ENCODE measurements at places on chromosomes 11 and 22.

GRCh38 chr22:50313021-50313420, 5.6 kb upstream of the PLXNB2 start:
- DNase-seq: no peak

DNA sequence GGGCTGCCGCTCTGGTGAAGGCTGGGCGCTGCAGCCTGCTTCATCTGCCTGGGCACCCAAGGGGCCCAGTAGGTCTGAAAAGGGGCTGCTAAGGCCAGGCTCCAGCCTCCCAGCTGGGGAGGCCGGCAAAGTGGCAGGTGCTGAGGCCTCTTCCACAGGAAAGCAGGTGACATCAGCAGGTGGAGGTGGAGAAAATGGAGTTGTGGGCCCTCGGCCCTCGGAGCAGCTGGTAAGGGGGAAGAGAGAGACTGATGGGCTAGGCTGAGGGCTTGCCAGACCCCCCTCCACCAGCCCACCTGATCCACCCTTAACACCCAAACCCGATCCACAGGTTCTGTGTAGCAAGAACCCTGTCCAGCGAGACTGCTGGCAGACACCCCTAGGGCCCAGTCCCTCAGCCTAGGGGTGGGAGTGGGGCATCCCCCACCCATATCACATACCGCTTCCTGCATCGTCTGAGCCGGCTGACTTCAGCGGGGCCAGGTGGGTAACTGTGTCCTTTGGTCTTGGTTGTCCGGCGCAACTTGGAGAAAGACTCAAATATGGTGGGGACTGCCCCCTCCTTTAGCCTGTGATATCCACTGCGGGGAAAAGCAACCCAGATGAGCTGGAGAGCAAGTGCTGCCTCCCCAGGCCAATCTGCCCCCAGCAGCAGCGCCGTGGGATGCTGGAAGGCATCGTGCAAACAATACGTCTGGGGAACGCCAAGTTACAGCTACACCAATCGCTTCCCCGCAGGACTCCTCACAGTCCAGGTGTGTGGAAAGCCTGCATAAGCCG, 1.5 kb downstream of the THAP7 start:
- DNase-seq: no peak

- peak; percentile 17 for DNase-seq
Measured at GRCh38 chr22:45164270-45165088, 754 bp downstream of the NUP50 start.

DNA sequence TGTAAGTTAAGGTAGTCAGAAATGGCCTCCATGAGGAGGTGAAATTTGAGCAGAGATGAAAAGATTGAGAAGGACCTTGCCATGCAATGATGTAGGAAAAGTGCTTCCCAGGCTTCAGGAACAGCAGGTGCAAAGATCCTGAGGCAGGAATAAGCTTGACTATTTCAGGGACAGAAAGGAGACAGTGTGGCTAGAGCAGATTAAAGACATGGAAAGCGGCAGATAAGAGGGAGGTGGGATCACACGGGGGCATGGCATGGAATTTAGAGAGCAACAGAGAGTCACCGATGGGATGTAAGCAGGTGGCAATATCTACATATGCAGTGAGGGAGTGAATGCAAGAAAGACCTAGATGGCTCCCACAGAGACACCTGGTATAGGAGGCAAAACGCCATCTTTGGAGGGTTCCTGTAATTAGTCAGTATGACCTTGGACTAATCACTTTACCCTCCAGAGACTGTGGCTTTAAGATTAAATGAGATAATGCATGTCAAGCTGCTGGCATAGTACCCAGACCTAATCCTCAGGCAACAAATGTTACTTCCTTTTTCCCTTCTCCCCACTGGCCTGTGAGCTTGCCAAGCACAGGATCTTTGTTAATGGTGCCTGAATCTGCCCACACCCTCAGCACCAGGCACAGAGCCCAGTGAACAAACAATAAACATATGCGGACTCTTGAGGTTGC, 24.6 kb upstream of the ACER3 start:
- DNase-seq: no peak

DNA sequence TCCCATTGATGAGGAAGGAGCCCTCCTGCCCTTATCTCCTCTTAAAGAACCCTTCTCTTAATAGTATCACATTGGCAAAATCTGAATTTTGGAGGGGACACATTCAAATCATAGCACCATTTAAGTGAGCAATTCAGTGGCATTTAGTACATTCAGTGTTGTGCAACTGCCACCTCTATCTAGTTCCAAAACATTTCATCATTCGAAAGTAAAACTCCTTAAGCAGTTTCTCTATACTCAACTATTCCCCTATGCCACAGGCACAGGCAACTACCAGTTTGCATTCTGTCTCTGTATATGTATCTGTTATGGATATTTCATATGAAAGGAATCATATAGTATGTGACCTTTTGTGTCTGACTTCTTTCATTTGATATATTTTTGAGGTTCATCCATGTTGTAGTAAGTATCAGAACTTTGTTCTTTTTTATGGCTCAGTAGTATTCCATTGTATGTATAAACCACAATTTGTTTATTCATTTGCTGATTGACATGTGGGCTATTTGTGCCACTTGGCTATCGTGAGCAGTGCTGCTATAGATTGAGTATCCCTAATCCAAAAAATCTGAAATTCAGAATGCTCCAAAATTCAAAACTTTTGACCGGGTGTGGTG, 22.9 kb downstream of the FAR1 start:
- DNase-seq: no peak

- no peak for DNase-seq
Measured at GRCh38 chr11:45037434-45038005, 86.8 kb upstream of the TP53I11 start.

- DNase-seq: no peak
Measured at GRCh38 chr22:49229483-49230193, 598.0 kb downstream of the BRD1 start.

DNA sequence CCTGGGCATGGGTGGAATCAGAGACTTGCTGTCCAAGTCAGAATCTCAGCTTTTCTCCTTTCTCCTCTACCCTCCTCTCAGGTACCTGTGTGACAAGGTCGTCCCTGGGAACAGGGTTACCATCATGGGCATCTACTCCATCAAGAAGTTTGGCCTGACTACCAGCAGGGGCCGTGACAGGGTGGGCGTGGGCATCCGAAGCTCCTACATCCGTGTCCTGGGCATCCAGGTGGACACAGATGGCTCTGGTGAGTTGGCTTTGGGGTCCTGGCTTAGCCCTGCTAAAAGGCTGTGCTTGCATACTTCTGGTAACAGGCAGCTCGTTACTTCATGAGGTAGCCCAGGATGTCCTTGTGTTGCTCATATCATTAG, 10.7 kb downstream of the MCM5 start:
- DNase-seq: no peak

GRCh38 chr11:124799348-124800225, 619 bp downstream of the MSANTD2 start:
- peak; percentile 17 for DNase-seq

DNA sequence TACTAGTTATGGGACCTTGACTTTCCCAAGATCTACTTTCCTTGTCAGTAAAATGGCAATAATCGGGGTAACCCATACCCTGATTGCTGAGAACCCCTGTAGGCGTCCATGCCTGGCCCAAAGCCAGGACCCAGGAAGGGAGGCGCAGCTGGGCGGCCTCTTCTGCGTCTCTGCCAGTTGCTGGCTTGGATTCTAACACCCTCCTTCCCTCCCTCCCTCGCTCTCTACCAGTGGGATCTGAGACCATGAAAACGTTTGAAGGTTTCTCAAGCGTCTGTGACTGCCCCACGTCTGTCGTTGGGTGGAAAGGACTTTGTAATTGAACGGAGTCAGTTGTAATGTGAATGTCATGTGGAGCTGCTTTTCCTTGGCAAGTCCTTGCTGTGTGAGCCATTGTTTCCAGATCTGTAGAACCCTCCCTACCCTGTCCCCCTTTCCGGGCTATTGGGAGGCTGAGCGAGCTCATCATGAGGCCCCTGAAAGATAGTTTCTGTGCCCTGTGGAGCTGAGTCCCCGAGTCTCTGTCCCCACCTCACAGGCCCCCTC, 47.8 kb downstream of the PARVB start:
- DNase-seq: no peak

- no peak for DNase-seq
Measured at GRCh38 chr11:68338051-68338780, 25.8 kb downstream of the LRP5 start.

DNA sequence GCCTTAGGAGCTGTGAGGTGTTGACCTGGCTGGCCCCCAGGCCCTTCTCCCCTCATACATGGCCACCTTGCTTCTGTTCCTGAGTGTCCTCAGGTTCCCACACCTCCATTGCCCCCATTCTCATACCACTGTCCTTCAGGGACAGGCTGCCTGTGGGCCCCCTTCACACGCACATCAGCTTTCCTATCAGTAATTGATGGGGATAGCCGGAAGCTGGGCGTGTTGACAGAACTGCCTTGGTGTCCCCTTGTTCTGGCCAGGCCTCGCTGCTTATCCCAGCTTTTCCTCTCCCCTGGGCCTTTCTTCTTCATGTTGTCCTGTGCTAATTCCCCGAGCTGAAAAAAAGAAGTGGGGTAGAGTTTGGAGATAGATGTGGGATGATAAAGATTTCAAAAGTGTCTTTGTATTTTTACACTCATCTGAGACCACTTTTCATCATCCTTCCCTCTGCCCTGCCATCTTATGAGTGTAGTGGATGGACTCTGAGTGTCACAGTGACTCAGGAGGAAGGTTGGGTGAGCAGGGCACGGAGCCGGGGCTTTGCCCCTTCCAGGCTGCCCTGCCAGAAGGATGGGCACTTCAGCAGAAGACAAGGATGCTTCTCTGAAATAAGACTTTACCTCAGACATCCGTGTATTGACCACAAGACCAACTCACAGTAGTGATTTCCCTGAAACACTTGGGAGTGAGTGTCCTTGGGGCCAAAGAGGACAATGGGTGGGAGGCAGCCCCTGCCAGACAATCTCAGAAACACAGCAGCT, 42.8 kb downstream of the MED15 start:
- no peak for DNase-seq

- no peak for DNase-seq
Measured at GRCh38 chr11:120972621-120973020, 51.3 kb upstream of the TBCEL start.

DNA sequence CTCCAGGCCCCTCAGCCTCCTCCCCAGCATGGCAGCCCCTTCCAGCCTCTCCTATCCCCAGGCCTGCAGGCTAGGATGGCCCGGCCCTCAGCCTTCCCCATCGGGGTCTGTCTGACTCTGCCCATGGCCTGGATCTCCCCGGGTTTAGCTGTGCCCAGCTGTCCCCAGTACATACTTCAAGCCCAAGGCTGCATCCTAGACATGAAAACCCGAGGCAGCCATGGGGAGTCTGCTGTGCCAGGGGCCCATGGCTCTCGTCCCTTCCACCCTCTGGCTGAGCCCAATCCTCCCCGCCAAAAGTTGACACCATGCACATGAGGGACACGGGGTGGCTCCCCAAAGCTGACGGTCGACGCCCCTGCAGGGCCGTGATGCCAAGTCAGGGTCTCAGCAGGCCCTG, 22.2 kb upstream of the FADD start:
- DNase-seq: no peak

- DNase-seq: no peak
Measured at GRCh38 chr11:119583585-119583984, 145.4 kb downstream of the NECTIN1 start.

GRCh38 chr11:87255589-87255988, 217.9 kb downstream of the TMEM135 start:
- DNase-seq: no peak

DNA sequence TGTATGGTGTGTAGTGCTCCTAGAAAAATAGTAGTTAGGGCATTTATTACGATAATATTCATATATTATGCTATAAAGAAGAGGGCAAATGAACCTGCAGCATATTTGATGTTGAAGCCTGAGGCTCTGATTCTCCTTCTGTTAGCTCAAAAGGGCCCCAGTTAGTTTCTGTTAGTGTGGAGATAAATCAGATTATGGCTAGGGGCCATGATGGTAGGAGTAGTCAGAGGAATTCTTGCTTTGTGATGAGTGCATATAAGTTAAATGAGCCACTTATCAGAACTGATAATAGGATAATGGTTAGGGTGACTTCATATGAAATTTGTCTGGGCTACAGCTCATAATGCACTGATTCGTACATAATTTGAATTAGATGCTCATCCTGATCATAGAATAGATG, 298.4 kb downstream of the DYNC2H1 start:
- no peak for DNase-seq

DNA sequence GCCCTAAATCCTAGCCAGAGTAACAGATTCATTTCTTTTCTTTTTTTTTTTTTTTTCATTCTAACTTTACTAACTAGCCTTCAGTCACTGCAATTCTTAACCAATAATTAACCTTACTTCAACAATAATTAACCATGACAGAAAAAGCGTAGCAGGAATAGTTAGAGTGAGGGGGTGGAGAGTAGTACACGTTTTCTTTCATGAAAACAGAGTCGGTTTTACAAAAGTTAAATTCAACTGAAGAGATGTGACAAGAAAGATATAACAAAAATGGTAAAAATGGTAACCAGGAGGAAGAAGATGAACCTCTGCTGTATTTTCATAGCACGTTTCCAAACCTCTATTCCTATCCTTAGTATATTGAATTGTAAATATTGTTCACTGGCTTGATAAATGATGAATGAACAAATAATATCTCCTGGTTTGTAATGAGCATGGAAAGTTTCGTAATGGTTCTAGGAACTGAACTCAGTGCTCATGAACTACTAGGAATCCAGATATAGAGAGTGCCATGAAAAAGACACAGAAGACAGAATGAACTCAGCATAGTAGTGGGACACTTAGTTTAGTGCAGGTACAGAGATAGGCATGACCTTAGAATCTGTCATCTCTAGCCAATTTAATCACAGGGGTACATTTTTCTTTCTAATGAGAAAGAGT, 116.5 kb upstream of the ANO5 start:
- DNase-seq: no peak

DNA sequence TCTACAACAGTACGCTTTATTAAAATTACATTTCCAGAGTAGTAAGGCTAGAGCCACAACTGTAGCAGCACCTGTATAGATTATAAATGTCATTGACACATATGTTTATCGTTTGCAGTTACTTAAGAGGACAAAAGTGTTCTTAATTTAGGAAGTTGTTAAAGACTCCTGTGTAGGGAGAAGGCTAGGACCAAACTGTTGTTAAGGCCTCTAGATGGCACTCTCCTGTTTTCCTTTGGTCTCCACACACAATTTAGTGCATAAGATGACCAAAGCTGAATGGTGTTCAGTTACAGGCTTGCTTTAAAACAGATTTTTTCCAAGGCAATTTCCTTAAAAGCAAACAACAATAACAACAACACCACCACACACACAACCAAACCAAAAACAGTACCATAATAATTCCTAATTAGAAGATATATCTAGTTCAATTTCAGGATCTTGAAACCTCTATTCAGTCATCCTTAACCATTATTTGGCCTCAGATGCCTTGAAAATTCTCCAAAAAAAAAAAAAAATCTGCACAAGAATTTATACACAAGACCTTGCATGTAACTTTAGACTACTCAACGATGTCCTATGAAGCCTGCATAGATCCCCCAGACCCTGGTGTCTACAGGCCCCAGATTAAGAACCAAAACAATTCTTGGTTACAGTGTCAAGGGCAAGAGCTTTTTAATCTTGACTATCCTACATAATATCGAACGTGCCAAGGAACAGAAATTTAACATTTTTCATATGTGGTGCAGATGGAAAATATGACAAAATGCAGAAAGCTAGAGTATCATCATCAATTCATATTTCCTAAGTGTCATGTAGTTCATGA, 42.6 kb upstream of the APOA1 start:
- DNase-seq: no peak
